ENCODE measurements at places on chromosomes 7 and 10.

- DNase-seq = no peak
Observed at GRCh38 chr10:24118246-24118645, 90.7 kb upstream of the KIAA1217 start.

- DNase-seq = no peak
Observed at GRCh38 chr7:138246428-138246827, 170.2 kb downstream of the AKR1D1 start.

DNA sequence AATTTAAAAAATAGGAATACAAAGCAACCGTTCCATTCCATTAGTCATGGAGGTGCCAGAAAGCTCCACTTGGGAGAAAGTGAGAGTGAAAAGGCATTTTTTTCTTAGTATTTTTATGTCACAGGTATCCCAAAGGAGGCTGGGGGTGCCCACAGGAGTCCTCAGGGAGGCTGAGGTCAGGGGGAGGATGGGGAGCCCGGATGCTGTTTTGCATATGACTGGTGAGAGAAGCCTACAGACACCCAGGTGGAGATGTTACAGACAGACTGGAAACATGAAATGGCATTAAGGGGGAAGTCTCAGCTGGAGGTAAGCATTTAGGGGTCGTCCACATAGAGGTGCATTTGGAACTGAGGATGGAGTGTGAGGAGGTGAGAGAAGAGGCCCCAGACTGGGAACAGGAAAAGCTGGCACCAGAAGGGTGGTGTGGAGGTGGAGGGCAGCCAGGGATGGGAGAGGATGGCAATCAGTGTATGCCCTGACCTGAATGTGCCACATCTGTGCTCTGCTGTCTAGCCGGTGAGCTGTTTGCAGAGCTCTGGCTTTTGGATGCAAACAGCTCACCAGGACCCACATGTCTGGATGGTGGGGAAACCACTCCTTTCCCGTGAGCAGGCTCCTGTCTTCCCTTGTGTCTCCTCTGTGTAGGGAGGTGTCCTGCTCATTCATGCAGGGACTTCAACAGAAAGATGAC, 101.1 kb downstream of the RAMP3 start:
- DNase-seq = no peak

DNA sequence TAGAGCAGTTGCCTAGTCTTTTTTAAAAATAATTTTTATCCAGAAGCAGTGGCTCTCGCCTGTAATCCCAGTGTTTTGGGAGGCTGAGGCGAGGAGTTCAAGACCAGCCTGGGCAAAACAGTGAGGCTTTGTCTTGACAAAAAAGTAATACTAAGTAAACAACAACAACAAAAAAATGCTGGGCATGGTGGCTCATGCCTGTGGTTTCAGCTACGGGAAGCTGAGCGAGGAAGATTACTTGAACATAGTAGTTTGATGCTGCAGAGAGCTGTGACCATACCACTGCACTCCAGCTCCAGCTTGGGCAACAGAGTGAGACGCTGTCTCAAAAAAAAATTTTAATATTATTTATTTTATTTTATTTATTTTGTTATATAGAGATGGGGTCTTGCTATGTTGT, 31.3 kb upstream of the TPST1 start:
- no peak for DNase-seq

- DNase-seq = no peak
Observed at GRCh38 chr10:80664071-80664680, 126.5 kb downstream of the SH2D4B start.

- no peak for DNase-seq
Observed at GRCh38 chr10:21524526-21525366, 736 bp downstream of the SKIDA1 start.

- no peak for DNase-seq
Observed at GRCh38 chr10:77186936-77187335, 450.7 kb downstream of the KCNMA1 start.

- no peak for DNase-seq
Observed at GRCh38 chr7:155710530-155710929, 66.1 kb downstream of the RBM33 start.

- no peak for DNase-seq
Observed at GRCh38 chr7:15323550-15323949, 238.3 kb downstream of the AGMO start.

All from T-helper 1 cell (primary cell).